ENCODE measurements at places on chromosomes 1 and 21.

DNA sequence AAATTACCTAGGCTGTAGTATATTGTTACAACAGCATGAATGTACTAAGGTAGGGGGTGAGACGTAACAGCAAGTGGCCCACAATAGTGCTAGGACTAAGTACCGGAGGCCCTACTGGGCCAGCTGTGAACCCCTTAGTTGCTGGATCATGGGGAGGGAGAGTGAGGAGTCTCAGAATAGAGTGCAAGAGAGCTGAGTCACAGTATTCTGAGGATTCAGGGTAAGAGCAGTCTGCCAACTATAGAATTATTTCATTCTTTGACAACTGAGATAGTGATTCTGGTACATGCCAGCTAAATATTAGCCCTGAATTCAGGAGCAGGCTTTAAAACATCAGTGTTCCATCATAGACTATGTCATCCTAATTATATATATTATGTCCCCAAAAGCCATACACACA lies 218.7 kb downstream of the TM2D1 start:
- no peak for DNase-seq

- DNase-seq: no peak
Measured at GRCh38 chr1:61142726-61143500, 60.6 kb downstream of the NFIA start.

GRCh38 chr1:48619539-48619938 lies 147.5 kb upstream of the SPATA6 start:
- DNase-seq: no peak

DNA sequence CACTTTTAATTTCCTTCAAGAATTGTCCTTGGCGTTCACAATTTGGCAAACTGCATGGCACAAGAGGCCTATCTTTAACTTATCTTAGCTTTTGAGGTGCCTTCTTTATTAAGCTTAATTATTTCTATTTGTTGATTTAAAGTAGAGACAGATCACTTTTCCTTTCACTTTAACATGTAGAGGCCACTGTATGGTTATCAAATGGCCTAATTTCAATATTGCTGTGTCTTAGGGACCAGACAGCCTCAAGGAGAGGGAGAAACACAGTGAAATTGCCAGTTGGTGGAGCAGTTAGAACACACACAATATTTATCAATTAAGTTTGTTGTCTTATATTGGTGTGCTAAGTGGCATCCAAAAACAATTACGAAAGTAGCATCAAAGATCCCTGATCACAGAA lies 1013.9 kb downstream of the KCNT2 start:
- no peak for DNase-seq

- no peak for DNase-seq
Measured at GRCh38 chr1:16083486-16083885, 10.0 kb upstream of the FAM131C start.

DNA sequence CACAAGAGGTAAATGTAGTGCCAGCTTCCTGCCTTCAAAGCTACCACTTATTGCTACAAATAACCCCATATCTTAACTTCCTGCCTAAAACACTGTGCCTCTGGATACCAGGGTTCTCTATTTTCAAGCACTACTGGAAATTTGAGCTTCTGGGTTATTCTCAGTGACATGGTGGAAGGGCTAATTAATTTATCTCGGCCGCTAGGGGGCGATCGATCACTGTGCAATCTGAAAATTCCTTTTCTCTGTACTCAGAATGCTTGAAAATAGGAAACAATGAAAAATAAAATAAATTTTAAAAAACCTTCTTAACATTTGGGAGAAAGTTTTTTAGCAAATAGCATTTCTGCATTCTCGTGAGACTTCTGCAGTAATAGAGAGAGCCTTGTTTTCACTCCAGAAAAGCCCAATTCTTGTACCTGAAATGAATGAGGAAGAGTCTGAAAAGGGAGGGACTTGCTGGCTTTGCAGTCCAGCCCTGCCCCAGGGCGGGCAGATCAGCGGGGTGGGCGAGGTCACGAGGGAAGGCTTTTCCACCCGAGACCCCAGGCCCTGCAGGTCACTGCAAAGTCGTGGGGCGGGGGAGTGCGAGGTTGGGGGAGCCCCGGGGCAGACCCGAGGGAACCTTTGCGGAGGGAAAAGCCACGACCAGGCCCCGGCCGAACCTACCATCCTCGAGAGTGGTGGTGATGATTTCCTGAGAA lies 276.7 kb downstream of the PCP4 start:
- no peak for DNase-seq

GRCh38 chr1:50829014-50829958 lies 130.8 kb downstream of the FAF1 start:
- DNase-seq: no peak

DNA sequence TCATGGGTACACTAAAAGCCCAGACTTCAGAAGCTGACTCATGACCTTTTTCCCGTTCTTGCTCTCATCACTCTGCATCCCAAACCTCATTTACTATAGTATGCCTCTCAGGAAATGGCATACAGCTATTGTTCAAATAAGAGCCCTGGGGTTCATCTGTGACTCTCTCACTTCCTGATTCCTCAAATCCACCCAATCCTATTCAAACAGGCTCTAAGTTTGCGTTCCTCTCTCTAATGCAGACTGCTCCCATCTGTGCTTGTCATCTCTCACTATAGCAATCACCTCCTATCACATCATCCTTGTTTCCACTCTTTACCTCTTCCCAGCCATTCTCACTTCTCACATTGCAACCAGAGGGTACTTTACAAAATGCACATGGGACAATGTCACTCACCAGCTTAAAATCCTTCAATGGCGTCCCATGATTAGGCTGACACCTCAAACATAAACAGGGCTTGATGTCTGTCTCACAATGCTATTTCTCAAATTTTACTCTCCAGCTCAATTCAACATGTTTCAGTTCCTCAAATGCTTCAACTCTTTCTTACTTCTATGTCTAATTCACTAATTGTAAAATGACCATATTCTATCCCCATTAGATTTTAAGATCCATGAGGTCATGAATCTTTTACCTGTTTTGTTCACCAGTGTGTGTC lies 408.4 kb downstream of the NTNG1 start:
- DNase-seq: no peak

DNA sequence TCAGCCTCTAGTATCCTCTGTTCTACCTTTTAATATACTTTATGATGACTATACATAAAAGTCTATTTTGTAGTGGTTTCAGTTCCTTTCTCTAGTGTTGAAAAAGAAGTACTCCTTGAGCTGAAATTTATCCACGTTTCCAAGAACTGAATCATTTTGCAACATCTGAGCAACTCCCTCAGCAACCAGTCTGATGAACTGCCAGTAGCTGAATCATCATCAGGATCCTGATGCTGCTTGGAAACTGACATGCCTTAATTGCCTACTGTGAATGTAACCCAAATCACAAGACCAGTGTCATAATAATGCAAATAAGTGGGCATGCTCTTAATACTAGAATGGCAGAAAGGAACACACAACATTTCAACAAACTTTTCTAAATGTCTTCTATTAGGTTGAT lies 103.3 kb downstream of the CYYR1 start:
- DNase-seq: no peak

DNA sequence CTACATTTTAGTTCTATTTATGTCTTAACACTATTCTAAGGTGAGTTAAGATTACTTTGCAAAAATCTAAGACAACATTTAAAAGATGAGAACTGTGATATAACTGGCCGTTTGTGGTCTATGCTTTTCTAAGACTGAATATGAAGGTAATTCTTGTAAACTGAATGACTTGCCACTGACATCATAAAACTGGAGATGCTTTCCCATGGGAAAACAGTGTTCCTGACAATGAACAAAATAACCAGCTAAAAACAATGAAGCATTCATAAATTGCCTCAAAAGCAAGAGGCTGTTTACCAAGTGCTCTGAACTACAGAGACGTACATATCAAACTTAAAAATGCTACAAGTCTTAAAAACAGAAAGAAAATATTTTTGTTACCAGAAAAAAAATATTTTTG lies 54.7 kb downstream of the APP start:
- DNase-seq: no peak

DNA sequence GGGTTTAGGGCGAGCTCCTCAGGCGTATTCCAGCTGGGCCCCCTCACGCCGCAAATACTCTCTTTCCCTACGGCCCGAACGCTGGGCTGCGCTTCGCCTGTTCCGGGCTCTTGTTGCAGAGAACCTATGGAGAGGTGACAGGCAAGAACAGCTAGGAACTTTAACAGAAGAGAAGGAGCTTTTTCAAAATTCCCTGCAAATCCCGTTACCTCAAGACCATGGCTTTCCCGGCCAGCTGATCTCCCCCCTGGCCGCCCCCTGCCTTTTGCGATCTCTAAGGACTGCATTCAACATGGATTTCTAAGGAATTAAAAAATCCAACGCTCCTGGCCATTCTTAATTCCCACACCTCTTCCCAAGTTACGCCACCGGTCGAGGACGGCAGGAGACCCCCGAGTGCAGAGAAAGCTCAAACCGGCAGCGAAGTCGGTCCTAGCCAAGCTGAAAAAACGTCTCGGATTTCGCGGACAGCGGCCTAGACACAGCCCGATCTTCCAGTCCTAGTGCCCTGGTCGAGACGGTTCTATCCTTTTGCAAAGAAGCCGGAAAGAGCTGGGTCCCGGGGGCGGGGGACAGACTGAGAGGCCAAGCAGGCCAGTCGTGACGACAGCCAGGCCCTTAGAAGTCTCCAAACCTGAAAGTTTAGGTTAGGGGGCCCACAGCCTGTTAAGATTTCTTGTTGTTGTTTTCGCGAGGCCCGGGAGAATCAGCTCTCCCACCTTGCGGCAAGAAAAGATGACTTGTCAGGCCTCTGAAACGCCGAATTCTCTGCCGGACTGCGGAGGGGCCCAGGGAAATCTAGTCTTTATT lies 1.1 kb upstream of the TBX15 start:
- DNase-seq: no peak

DNA sequence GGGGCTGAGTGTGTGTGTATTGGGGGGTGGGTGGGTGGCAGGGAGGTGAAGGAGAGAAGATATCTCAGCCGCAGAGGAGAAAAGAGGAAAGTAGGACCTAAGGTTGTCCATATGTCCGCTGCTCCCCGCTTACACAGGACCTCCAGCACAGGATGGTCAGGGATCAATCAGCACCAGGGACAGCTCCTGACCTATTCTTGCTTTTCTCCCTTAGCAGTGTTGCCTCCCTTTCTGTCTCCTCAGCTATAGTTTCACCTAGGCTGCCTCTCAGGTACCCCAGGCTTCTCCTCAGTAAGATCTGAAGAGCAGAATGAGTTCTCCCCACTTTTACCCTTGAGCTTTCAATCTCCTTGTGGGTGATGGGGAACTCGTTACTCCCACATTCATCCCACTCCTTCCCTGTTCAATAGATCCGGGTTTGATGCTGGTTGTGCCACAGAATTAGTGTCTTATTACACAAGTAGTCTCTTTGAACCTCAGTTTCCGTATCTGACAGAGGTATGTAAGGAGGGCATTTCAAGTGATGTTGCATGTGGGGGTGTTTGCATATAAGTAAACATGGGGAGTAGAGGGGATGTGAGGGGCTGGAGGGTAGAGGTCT lies 1.4 kb upstream of the DPH2 start:
- DNase-seq: no peak

- no peak for DNase-seq
Measured at GRCh38 chr1:112092656-112093371, 103.3 kb upstream of the KCND3 start.

DNA sequence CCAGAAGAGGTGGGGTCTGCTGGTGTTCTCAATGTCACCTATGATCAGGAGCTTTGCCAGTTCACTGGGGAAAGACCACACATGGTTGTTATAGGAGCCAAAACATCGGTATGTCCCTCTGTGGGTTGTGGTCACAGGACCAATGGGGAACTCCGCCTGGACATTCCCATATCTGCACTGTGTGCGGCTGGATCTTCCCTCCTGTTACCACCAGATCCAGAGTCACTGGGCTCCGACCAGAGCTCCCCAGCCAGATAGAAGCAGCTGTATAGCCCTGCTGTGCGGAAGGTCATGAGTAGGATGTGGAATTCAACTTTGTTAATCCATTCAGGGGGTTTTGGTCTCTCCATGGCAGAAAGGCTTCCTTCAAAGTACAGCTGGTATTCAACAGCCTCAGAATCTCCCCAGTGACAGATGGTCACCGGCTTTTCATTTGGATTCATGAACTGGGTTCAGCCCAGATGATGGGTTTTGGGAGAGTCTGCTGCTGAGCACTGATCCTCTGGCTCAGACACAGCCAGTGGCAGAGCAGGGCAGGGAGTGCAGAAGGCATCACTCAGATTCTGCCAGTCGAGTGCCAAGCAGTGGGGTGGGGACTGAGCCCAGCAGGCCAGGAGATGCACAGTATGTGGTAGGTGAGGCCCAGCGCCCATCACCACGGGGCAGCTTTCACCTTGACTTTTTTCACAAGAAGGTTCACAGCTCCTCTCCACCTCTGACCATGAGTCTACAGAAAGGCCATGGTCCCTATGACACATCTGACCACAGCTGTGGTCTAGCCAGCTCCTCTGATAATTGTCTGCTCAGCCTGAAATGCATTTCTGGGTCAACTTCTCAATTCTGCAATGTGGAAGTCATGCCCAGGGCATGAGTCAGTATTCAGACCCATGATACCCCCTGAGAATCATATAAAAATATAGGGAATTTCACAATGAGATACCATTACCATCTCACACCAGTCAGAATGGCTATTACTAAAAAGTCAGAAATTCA lies 2.9 kb upstream of the SHCBP1L start:
- DNase-seq: no peak

GRCh38 chr1:112605633-112606327 lies 13.2 kb downstream of the ST7L start:
- no peak for DNase-seq

DNA sequence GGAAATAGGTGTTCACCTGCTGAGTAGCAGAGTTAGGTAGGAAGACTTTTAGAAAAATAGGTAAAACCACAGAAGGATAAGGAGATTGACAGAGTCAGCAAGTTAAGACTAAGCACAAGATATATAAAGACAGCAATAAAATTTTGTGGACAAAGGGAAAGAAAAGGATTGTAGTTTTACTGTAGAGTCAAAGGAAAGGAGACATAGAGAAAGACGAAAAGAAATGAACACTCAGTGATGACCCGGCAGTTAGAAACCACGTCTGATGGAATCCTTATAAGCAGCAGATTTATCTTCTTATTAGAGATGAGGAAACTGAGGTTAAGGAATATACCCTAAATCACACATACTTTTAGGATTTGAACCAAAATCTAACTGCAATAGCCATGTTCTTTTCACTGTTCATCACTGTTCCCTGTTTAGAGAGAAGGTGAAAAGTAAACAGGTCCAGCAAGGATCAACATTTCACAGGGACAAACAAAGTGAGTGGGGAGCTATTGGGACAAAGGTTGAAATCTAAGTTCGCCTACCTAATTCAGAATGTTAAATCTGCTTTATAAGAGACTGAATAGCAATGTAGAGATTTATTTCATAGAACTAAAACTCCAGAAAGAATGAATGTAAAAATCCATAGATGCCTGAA lies 6.8 kb downstream of the FRRS1 start:
- no peak for DNase-seq

- DNase-seq: no peak
Measured at GRCh38 chr1:179168536-179168935, 60.9 kb downstream of the ABL2 start.

GRCh38 chr1:88296642-88297041 lies 387.4 kb upstream of the PKN2 start:
- DNase-seq: no peak

DNA sequence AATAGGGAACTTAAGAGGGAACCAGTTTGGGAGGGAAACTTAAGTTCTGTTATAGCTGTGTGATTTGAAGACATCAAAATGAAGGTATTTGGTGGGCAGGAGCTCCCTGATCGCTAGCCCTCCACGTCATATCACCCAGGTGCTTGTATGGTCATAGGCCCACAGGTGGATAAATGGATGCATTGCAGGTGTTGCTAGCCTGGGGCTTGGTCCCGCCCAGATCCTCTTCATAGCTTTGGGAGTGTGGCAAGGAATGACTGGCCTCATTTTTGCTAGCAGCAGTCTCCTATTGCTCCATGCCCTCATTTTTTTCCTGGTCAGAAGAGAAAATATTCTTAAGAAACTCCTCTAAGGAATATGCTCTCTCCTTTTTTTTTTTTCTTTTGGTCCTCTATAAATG lies 11.3 kb downstream of the GNPAT start:
- no peak for DNase-seq
